ENCODE measurements at places on chromosomes 4 and X.

- no peak for DNase-seq
Measured at GRCh38 chr4:55029821-55030503, 95.4 kb downstream of the KDR start.

DNA sequence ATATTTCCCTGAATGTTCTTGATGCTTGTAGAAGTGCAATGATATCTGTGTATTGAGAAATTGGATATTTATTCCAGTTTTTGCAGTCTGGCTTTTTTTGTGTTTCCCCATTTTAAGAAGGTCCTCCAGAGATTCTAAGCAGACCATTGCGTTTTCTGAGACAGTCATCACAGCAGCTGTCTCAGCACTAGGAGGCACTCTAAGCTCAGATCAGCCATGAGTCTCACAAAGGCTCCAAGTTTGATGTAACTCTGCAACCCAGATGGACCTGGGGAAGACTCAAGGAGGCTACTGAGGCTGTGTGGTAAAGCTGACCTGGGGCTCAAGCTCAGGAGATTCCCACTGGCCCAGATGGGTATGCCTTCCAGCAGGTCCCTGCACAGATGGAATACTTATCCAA lies 89.3 kb upstream of the CYLC1 start:
- DNase-seq = no peak

DNA sequence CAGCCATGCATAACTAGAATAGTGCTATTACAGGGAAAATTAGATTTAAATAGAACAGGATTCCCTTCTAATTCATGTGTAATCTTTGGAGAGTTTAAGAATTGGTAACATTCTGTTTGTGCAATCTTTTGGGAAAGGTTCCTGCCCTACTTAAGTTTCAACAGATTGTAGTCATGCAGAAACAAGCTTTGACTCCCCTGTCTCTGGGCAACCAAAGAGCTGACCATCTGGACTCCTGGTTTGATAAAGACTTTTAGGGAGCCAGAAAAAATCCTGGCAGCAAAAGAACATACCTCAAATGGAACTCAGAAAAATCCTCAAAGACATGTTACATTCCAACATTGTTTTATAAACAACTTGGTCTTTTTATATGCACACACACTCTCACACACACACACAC lies 191.1 kb upstream of the NEIL3 start:
- DNase-seq = peak; percentile 67

GRCh38 chr4:159021597-159022385 lies 81.1 kb upstream of the RAPGEF2 start:
- no peak for DNase-seq

DNA sequence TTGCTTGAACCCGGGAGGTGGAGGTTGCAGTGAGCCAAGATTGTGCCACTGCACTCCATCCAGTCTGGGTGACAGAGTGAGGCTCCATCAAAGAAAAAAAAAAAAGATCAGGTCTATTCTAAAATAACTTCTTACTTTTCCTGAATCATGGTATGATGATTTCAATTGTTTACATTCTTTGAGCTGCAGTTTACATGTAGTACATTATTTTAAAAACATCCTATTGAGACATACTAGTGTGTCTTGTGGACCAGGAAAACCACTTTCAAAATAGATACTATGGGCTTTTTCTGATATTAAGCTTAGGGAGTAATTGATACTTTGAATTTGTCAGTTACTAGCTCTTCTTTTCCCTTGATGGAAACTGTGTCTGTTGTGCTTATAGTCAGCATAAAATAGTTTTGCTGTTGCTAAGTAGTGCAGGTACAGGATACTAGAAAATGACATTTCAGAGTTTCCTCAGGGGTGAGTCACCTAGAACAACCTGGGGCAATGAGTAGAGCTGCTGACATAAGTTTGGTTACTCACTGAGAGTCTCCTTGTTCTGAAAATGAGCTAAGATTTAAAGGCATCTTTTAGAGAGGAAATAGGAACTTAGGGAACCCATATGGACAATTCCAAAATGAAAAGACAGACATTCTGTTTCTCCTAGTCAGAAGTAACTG lies 53.2 kb upstream of the C4orf54 start:
- no peak for DNase-seq

DNA sequence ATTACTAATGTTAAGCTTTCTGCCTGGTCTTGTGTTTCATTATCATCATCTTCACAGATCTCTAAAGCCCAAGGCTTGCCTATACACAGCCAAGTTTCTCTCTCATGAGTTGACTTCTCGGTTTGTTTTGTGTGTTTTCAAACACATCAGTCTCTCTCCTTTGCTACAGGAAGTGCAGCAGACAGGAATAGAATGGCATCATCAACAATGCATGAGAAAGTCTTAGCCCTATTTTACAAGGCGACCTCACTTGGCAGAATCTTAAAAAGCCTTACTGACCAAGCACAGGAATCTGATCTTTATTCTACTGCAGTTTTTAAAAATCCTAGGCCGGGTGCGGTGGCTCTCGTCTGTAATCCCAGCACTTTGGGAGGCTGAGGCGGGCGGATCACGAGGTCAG lies 36.8 kb downstream of the CC2D2A start:
- DNase-seq = peak; percentile 13

- peak; percentile 27 for DNase-seq
Measured at GRCh38 chr4:128322986-128323385, 35.4 kb upstream of the PGRMC2 start.

- no peak for DNase-seq
Measured at GRCh38 chr4:92241094-92241493, 62.7 kb upstream of the GRID2 start.

DNA sequence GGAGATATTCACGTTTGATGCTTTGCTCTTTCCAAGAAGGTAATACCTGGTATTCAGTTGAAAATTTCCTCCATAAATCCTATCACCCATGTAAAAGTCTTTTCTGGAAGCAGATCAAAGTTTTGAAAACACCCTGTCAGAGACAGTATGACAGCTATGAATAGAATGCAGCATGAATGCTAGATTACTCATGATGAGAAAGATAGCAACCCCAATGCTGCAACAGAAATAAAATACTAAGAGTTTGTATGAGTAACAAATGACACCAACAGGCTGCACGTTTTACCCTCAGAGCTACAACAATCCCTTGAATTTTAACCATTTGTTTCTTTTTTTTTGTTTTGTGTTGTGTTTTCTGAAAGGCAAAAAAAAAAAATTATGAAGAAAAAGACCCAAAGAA lies 108.6 kb downstream of the ARHGAP6 start:
- peak; percentile 37 for DNase-seq

GRCh38 chrX:115652221-115652620 lies 91.2 kb downstream of the PLS3 start:
- DNase-seq = no peak

- DNase-seq = no peak
Measured at GRCh38 chrX:131305926-131306325, 16.8 kb upstream of the IGSF1 start.

DNA sequence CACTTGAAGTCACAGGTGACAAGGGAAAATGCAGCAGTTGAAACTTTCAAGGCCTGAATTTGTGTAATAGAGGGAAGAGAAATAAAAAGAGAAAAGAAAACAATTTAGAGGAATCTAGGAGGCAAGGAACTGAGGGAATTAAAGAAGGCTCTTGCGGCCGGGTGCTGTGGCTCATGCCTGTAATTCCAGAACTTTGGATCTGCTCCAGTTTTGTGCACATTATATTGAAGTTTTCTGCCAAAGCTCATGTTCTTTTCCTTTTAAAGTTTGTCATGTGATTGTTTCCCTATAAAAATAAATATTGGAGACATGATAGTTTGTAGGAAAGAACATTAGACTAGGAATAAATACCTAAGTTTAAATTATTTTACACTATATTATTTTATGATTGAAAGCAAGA lies 433.9 kb upstream of the CPEB2 start:
- no peak for DNase-seq

DNA sequence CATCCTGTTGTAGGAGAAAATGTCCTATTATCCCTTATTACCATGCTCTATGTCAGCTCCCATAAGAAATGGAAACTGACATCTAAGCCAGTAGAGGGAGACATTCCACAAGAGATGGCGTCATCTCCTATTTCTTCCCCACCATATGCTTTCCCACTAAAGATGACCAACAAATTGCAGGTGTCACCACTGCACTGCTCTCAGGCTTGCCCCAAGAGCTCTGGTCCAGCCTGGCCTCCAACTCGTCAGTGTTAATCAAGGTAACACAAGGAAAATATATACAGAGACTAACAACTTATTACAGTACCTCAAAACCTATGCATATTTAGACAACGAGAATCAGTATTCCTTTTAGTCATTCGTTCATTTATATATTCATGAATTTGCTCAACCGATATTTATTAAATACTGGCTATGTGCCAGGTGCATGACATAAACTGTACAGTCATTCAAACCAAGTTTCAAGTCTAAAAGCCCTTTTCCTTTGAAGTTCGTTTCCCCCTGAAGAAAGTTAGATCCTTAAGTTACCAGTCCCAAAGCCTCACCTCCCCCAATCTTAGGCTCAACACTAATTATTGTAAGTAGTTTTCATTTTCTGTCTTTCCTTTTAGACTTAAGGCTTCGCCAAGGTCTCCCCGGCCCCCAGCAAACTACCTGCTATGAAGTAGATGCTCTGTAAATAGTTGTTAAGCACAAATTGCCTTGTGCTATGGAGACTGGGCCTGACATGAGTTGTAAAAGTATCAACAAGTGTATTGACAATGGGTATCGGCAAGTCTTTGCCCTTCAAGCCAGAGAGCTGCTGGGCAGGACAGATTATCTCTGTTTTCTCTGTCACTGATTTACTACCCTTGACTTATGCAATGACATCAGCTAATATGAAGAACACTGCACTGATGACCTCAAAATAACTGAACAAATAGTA lies 3.1 kb upstream of the FGB start:
- peak; percentile 24 for DNase-seq

GRCh38 chr4:113141901-113142346 lies 92.5 kb downstream of the ANK2 start:
- DNase-seq = peak; percentile 25

DNA sequence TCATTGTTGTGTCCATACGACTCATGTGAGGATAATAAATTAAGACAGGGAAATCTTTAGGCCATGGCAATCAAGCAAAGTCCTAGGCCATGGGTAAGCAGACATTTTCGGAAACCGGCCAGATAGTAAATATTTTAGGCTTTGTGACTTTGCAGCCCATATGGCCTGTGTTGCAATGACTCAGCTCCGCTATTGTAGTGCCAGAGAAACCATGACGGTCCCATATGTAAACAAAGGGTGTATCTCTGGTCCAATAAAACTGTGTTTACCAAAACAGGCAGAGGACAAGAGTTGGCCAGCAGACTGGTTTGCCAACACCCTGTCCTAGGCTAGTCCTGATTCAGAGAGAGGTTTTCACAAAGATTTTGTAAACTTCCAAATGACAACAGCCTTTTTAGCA lies 5.0 kb downstream of the FAM114A1 start:
- peak; percentile 70 for DNase-seq

DNA sequence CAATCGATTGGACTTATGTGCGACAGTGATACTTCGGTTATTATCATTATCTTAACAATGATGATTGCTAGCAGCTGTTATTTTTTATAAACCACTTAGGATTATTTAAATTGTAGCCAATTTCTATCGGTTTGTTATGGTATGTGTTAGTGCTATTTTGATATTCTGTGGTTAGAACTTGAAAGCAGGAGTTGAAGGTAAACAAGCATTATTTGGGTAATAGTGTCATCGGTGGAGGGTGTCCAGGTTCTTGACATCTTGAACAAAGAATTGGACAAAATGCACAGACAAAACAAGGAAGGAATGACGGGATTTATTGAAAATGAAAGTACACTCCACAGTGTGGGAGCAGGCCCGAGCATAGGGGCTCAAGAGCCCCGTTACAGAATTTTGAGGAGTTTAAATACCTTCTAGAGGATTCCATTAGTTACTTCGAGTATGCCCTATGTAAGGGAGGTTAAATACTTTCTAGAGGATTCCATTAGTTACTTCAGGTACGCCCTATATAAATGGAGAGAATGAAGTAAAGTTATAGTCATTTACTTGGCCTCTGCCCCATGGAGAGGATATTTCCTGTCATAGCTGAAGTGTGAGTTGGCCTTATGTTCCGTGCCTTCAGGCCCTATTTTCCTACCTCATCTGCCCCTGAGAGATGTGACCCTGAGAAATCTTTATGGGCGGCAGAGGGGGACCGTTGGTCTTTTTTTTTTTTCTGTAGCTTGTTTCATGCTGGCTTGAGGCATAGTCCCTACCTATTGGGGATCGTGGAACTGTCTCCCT lies 13.1 kb downstream of the MOB1B start:
- no peak for DNase-seq

DNA sequence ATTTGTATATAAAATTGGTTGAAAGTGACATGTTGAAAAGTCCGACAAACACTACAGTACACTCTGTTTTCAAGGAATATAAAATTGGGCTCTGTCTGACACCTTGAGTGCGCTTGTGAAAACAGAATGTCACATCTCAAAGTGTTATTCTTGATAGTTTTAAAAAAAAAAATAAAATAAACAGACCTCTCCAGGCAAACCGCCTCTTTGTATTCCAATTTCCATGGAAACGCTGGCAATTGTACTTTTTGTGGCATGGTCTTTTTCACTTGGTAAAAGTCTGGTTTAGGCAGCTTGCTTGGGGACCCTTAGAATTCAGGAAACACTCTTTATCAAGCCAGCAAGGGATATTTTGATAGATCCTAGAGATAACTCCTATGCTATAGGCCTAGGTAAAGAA lies 302.5 kb downstream of the RAB28 start:
- DNase-seq = no peak

- DNase-seq = no peak
Measured at GRCh38 chr4:11149612-11150259, 279.0 kb downstream of the HS3ST1 start.

DNA sequence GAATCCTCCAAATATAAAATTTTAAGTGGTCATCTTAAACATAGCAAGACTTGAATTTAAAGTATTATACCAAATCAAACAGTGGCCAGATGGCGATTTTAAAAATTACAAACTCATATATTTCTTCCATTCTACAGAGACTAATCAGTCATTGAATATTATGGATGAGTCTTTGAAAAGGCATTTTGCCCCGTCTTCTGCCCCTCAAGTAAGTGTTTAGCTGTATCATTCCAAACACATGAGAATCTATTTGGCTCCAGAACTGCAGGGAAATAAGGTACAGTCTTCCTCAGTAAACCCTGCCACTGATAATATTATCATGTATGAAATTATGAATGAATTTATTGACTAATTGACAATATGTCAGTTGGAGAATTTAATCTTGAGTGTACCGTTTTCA lies 191.0 kb downstream of the SLC7A11 start:
- peak; percentile 29 for DNase-seq

DNA sequence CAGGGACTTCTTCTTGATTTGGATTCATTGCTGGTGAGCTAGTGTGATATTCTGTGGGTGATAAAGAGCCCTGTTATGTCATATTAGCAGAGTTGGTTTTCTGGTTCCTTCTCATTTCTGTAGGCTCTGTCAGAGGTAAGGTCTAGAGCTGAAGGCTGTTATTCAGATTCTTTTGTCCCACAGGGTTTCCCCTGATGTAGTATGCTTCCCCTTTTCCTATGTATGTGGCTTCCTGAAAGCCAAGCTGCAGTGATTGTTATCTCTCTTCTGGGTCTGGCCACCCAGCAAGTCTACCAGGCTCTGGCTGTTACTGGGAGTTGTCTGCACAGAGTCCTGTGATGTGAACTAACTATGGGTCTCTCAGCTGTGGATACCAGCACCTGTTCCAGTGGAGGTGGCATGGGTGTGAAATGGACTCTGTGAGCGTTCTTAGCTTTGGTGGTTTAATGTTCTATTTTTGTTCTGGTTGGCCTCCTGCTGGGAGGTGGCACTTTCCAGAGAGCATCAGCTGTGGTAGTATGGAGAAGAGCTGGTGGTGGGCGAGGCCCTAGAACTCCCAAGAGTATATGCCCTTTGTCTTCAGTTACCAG lies 373.7 kb downstream of the AR start:
- DNase-seq = no peak

- DNase-seq = peak; percentile 34
Measured at GRCh38 chr4:155604718-155605626, 61.7 kb upstream of the GUCY1A1 start.
